Activated CD4-positive, alpha-beta T cell treated with anti-CD3 and anti-CD28 coated beads, Interleukin-2, amount 50 U/mL, for 48 hours (primary cell): ENCODE measurements at places on chromosomes 11 and 22.

DNA sequence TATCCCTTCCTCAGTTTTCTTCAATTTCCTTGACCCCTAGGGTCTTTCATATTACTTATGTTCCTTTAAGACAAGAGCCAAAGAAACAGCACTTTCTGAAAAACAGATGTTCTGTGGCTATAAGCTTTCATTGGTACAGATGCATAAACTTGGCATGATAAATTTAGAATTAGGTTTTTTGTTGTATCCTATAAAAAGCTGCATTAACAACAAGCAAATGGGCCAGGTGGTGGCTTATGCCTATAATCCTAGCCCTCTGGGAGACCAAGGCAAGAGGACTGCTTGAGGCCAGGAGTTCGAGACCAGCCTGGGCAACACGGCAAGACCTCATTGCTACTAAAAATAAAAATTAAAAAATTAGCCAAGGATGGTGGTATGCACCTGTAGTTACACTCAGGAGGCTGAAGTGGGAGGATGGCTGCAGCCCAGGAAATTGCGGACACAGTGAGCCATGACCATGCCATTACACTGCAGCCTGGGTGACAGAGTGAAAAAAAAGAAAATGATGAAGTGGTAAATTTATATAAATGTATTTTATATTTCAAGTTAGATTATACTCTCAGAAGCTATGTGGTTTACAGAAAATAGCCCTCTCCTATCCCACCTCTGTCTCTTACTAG lies 18.3 kb downstream of the KMT5B start:
- DNase-seq = no peak

- no peak for DNase-seq
Observed at GRCh38 chr11:115087791-115088190, 409.5 kb downstream of the NXPE2 start.

DNA sequence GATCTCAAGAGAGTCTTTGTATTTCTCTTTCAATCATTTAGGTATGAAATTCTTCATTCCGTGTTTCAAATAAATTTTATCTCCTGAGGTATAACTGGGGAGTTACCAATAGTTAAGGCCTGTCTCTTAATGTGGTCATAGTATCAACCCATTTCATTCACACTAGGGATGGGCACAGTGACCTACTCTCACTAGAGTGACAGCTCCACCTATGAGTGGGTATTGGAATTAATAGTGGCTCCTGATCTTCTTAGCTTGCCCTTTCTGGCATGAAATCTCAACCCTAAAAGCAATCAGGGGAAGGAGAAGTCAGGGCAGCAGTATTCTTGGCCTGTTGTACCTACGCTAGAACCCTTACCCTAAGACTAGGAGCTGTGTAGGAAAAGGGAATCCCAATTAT lies 507.7 kb downstream of the FAM181B start:
- DNase-seq = no peak

DNA sequence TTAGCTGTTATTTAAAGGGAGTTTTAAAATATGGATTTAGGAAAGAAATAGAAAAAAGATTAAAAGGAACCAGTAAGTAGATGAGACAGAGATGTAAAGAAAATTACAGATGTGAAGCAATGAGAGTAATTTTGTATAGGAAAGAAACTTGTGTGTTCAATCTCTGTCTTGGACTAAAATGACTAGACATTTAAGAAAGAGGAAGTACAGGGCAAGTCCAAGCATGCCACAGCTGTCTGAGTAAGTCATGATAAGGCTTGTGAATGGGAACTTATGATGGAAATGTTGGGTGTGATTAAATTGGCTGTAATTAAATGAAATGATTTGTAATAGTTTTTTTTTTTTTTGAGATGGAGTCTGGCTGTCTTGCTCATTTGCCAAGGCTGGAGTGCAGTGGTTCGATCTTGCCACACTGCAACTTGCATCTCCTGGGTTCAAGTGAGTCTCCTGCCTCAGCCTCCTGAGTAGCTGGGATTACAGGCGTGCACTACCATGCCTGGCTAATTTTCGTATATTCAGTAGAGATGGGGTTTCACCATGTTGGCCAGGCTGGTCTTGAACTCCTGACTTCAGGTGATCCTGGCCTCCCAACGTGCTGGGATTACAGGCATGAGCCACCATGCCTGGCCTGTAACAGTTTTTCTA lies 5.9 kb upstream of the ACY3 start:
- no peak for DNase-seq

DNA sequence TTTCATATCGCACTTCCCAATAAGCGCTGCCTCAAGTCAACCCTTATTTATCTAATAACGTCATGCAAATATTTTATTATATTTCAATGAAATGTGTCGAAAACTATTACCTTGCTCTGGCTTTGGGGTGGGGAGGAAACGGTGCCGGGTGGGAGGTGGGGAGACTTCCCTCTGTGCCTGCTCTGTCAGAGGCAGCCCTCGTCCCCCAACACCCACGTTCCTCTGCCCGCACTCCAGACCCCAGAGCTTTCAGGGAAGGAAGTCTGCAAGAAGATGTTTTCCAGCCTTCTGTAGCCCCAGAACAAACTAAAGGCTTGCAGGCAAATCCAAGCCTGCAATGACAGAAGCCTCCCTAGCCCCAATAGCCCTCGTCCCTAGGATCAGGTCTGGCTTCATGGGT lies 235.7 kb downstream of the BUD13 start:
- DNase-seq = no peak

- DNase-seq = no peak
Observed at GRCh38 chr22:27066856-27067255, 409.5 kb downstream of the MIAT start.

DNA sequence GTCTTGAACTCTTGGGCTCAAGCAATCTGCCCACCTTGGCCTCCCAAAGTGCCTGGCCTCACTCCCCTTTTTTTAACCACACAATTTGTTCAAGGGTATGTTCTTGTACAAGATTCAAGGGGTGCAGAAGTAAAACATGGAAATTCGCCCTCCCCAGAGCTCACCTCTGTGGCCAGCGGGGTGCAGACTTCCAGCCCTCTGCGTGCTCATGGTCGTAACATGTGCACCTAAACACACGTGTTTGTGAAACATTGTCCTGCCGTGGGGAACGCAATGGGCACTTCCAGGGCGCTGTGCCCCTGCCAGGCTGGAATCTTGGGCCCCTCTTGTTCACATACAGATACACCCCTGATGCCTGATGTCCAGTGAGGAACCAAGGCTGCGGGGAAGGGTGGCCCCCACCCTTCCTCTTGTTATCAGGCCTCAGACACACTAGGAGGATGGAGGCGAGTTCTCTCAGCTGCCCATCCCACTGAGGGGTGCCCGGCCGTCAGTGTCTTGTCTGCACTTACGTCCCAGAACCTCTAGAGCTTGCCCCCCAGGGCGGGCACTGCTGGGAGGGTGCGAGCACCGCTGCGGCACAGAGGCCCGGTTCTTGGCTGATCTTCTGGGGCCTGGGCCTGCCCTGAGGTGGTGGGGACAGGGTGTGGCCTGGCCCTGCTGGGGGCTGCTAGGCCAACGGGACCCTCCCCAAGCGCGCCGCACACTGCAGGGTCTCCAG lies 4.1 kb upstream of the EPS8L2 start:
- no peak for DNase-seq

DNA sequence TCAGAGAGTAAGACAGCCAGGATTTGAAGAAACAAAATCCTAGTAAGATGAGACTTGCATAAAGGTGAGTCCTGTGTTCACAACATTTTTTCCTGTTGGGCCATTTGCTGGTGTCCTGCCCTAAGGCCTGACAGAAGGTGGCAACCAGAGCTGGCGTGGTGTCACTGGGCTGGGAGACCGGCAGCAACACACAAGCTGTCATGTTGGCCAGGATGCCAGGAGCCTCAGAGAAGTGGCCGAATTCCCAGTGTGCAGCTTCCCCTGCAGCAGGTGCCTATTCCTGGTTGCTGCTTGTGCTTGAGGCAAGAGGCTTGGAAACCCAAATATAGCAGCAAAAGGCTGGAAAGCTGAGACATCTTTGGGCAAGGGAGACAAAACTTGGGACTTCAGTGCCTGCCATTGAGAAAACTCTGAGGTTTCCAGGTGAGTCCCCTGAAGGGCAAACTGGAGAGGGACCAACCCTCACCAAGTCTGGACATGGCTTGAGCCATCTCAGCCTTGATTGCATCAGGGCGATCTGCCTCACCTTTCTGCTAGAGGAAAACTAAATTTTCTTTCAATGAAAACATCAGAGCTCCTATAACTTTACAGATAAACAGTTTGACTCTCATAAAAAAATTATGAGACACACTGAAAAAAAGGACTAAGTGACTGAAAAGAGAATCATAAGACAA lies 25.9 kb downstream of the ALG12 start:
- DNase-seq = no peak

DNA sequence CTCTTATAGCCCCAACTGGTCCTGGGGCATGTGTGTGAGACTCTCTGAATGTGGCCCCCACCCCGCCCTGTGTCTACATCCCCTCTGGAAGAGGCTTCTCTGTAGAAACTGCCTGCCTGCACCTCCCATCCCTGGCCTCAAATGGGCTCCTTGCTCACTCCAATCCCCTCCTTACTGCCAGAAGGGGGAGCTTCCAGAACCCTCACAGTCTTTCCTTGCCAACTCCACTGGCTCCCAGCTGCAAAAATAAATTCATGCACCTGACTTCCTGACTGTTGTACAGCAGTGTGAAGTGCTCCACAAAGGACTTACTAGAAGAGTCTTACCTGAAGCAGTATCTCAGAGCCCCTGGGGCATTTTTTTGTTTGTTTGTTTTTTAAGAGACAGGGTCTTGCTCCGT lies 15.2 kb upstream of the SERPIND1 start:
- DNase-seq = no peak

- no peak for DNase-seq
Observed at GRCh38 chr11:129946965-129947364, 51.6 kb upstream of the NFRKB start.

- DNase-seq = no peak
Observed at GRCh38 chr11:1200611-1201191, 22.2 kb upstream of the MUC5B start.

GRCh38 chr11:20790622-20791021 lies 121.2 kb downstream of the NELL1 start:
- DNase-seq = no peak

GRCh38 chr22:28750471-28750881 lies 8.6 kb downstream of the HSCB start:
- no peak for DNase-seq

DNA sequence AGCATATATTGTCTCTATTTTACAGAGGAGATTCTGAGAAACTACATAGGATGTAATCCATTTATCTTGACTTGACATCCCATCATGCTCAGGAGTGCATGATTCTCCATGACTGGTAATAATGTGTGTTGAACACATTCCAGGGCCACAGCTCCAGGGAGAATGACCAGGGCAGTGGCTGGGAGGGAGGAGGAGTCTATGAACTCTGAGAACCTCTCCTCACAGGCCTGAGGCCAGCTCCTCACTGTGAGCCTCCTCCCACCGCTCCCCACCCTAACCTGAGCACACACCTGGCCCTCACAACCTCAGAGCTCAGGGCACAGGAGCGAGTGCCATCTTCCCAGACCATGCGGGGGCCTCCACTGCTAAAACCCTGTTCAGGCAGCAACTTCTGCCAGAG lies 8.0 kb upstream of the ACRV1 start:
- no peak for DNase-seq

- DNase-seq = peak; percentile 31
Observed at GRCh38 chr11:122808478-122808869, 29.8 kb upstream of the CRTAM start.

DNA sequence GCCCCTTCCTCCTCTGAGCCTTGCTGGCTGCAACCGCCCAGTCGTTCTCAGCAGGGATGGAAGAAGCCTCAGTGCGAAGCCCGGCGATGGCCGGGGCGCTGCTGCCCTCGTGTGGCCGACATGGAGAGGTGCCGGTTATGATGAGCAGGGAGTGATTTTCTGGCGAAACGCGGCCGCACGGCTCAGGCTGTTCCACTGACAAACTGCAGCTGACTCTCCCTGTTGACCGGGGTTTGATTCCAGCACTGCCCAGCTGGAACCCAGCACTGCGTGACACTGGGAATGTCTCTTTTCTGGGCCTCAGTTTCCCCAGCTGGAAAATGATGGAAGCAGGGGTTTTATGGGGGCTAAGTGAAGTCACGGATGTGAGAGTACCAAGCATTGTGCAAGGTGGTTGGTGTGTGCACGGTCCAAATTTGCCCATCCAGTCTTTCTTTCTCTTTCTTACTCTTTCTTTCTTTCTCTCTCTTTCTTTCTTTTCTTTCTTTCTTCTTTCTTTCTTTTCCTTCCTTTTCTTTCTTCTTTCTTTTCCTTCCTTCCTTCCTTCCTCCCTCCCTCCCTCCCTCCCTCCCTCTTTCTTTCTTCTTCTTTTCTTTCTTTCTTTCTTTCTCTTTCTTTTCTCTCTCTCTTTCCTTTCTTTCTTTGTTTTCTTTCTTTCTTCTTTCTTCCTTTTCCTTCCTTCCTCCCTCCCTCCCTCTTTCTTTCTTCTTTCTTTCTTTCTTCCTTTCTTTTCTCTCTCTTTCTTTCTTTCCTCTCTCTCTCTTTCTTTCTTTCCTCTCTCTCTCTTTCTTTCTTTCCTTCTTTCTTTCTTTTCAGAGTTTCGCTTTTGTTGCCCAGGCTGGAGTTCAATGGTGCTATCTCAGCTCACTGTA lies 25.8 kb upstream of the MPPED1 start:
- DNase-seq = peak; percentile 68

GRCh38 chr11:125946712-125947418 lies 1.0 kb downstream of the VSIG10L2 start:
- DNase-seq = no peak

GRCh38 chr22:40635940-40636379 lies 559 bp downstream of the MRTFA start:
- DNase-seq = no peak

DNA sequence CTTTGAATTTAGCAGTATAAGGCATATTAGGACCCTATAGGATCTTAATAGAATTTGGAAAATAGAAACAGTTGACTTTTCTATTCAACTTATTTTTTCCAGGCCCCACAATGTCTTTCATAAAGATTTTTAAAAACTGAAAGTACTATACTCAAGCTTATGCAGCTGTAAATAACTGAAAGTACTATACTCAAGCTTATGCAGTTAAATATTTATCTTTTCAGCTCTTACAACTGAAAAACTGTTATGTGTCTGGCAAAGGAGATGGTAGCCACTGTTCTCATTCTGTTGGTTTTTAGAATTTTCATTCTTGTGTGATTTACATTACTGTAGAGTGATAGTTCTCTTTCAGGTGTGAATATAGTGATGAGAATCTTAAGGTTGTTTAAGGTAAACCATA lies 16.5 kb downstream of the HIPK3 start:
- DNase-seq = no peak

DNA sequence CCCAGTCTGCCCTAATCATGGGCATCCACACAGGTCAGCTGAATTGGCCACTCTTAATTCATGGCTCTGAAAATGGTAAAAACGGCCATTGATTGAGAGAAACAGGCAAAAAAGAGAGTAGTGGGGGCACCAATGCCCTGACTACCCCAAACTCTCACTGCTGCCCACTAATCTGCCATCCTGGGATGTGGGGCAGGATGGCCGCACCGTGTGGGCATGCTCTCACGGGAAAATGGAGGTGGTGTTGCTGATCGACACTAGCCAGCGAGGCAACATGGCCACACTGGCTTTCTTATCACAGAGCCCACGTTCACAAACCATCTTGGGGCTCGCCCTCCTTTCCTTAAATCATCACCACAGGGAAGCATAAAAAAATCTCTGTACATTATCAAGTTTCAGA lies 11.2 kb upstream of the TUB start:
- no peak for DNase-seq

- DNase-seq = no peak
Observed at GRCh38 chr11:48094643-48095339, 114.4 kb downstream of the PTPRJ start.
